ENCODE measurements at places on chromosomes 11 and 22. TPM values are rescaled to one million over a fixed set of nuclear protein-coding genes. Genes with fewer than 3 reads are reported as not detected.

DNA sequence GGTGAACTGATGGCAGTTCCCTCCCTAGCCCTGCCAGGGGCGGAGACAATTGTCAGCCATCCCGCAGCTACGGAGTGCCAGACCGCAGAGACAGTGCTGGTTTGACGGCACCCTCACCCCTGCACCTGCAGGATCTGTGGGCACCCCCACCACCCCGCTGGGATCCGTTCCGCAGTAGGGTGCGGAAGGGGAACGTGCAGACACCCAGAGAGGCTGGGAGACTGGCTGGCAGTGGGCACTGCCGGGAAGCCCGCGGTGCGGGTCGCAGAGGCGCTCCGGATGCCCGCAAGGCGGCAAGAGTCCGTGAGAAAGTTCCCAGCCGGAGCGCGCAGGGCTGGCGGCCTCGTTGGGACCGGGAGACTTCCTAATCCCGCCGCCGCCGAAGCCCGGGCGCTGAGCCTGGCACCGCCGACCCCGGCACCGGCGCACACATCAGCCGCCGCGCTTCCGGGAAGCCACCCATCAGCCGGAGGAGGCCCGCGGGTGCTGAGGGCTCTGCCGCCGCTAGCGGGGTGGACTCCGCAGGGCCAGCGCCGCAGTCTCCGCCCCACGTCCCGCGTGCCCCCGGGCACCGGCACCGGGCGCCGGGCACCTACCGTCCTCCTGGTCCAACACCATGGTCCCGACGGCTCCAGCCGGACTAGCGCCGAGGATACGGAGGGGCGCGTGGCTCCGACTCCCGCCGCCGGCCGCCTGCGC, 4.3 kb upstream of the LMO1 start:
- no peak for DNase-seq

The PRG3 gene
- not detected for total RNA-seq

- DNase-seq, result no peak
Measured at GRCh38 chr22:42155053-42155543, 24.5 kb upstream of the CYP2D6 start.

The LRRC4C gene
- 0.12 TPM for total RNA-seq

The SLC22A6 gene
- total RNA-seq, result not detected

The RASSF7 gene
- 3.0 TPM for total RNA-seq

DNA sequence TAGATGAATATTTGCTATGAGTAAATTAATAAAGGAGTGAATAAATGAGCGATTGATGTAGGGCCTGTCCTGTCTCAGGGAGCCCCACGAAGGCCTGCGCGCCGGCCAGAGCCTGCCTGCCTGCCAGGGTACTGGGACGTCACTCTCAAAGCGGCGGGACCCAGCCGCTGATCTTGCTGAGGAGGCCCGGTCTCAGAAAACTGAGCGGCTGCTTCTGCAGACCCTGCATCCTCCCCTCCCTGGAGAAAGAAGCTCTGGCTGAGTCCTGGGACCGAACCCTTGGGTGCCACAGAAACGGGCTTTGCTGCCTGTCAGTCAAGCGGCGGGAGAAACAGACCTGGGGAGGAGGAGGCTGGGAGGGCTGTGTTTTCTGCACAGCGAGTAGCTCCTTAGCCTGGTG, 91.6 kb upstream of the B3GAT1 start:
- DNase-seq, result no peak

The YPEL1 gene
- total RNA-seq, result 2.9 TPM

The HPX gene
- not detected for total RNA-seq

The CRYAB gene
- total RNA-seq, result 12.4 TPM

DNA sequence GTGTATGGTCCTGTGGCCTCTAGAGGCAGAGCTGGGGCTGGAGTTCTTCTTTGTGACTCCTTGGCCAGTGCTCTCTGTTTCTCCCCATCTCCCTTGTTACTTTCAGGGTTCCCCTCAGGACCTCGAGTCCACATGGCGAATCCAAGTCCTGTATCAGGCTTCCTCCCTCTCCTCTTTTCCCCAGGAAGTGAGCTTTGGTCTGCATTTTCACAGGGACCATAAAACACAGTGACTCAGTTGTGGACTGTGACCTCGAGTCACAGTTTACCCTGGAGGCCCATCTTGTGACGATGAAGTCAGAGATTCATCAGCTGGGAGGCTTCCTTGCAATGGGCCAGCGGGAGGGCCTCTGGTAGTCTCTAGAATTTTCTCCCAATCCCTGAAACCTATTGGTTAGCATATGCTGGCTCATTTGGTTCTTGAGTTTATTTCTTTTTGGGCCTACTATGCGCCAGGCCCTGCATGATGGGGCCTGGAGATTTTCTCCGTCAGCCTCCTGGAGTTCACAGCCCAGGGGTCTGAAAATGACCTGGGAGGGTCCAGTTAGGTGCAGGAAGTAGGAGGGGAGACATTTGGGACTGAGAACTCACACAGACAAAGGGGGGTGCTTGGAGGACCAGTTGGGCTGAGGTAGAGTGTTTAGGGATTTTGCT, 100.8 kb downstream of the KIAA1671 start:
- no peak for DNase-seq

GRCh38 chr22:39500101-39500500, 2.0 kb upstream of the MIEF1 start:
- no peak for DNase-seq

- no peak for DNase-seq
Measured at GRCh38 chr11:125638315-125638714, 13.4 kb downstream of the CHEK1 start.

- no peak for DNase-seq
Measured at GRCh38 chr11:87662287-87662686, 513.0 kb downstream of the RAB38 start.

- DNase-seq, result no peak
Measured at GRCh38 chr11:2379466-2380174, 2.5 kb downstream of the CD81 start.

DNA sequence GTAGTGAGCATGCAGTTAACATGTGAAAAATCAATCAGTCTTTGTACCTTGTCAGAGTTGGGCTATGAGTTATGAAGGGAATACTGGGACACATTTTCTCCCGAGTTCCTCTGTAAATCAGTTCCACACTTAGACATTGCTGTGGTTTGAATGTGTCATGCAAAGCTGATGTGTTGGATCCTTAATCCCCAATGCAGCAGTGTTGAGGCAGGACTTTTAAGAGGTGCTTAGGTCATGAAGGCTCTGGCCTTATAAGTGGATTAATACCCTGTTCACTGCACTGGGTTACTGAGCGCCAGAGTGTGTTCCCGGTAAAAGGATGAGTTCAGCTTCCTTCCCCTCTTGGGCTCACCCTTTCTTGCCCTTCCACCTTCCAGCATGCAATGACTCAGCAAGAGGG, 742.1 kb upstream of the TENM4 start:
- DNase-seq, result no peak

The DEFB131B gene
- not detected for total RNA-seq

DNA sequence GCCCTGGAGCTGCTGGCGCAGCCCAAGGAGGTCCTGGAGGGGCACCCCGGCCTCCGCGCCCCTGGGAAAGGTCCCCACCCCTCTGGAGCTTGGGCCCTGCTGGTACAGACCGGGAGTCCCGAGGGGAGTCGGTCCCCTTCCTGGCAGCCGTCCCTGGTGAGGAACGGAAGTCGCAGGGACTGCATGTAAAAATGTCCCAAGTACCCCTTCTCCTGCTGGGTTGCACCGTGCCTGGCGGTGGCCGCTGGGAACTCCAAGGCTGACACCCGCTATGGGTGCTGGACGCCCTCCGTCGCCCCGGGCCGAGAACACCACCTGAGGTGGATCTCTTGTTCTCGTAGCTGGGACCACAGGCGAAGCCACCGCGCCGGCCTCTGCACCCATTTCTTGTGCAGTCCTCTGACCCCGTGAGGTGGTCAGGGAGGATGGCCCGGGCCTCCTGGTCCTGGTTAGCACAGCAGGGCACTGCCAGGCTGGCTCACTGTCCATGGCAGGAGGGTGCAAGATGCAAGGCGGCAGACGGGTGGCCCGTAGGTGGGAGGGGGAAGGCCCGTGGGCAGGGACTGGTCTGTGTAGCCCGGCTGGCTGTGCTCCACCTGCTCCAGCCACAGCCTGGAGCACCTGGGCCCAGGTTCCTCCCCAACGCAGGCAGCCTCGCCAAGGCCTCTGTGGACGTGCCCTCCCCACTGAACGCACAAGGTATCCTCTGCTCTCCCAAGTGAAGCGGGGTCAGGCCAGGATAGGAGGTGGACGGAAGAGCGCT, 165.2 kb downstream of the IGLL1 start:
- no peak for DNase-seq

The SCGB1D4 gene
- total RNA-seq, result not detected

DNA sequence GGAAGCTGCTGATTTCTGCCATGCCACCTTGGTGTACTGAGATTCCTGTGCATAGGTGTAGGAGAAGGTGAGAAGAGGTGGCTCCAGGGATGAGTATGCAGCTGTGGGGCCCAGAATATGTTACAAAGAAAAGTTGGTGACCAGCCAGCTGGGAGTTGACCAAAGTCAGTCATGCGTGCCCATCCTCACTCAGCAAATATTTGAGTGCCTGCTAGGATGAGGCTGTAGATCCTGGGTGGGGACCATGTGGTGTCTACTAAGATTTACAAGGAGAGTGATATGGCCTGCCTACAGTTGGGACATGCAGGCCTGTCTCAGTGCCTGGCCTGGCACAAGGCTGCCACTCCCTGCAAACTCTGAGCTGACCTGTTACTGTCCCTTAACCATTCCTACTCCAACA, 19.4 kb downstream of the RNF185 start:
- DNase-seq, result peak; percentile 68

DNA sequence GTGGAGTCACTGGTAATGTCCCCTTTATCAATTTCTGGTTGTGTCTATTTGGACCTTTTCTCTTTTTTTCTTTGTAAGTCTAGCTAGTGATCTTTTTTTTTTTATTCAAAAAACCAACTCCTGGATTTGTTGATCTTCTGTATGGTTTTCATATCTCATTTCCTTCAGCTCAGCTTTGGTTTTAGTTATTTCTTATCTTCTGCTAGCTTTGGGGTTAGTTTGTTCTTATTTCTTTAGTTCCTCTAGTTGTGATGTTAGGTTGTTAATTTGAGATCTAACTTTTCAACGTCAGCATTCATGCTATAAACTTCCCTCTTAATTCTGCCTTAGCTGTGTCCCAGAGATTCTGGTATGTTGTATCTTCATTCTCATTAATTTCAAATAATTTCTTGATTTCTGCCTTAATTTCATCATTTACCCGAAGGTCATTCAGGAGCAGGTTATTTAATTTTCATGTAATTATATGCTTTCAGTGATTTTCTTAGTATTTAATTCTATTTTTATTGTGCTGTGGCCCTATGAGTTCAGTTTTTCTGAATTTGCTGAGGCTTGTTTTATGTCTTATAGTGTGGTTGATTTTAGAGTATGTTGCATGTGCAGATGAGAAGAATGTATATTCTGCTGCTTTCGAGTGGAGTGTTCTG, 29.0 kb downstream of the PI4KA start:
- DNase-seq, result no peak

- peak; percentile 43 for DNase-seq
Measured at GRCh38 chr22:39522567-39523300, 2.4 kb downstream of the ATF4 start.

All from NCI-H460 (cell line).